ENCODE measurements at places on chromosomes 7 and 10.

GRCh38 chr7:111388912-111389311, 173.4 kb downstream of the IMMP2L start:
- DNase-seq: no peak

DNA sequence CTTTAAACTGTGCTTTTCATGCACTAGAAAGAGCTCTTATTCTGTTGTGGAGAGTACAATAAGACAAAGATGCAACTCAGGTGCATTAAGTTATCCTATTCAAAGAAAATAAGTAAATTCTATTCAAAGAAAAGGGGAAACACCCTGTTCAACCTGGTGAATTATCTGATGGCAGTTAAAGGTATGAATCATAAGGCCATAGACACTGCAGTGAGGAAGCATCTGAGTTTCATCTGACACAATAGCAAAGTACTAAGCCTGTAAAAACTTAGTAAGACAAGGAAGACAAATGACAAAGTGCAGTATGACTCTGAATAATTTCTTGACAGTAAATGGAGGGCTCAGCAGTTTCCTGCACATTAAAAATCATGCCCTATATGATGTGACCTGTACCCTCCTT, 91.0 kb upstream of the LRRTM3 start:
- DNase-seq: no peak

DNA sequence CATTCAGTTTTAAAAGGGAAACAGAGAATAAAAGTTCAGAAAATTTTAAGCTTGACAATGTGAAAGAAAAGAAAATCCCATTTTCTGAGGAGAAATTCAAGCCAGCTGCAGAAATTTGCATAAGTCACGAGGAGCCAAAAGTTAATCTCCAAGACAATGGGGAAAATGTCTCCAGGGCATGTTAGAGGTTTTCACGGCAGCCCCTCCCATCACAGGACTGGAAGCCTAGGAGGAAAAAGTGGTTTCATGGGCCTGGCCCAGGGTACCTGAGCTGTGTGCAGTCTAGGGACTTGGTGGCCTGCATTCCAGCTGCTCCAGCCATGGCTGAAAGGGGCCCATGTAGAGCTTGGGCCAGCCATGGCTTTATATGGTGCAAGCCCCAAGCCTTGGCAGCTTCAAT, 59.6 kb upstream of the NXPH1 start:
- DNase-seq: no peak

DNA sequence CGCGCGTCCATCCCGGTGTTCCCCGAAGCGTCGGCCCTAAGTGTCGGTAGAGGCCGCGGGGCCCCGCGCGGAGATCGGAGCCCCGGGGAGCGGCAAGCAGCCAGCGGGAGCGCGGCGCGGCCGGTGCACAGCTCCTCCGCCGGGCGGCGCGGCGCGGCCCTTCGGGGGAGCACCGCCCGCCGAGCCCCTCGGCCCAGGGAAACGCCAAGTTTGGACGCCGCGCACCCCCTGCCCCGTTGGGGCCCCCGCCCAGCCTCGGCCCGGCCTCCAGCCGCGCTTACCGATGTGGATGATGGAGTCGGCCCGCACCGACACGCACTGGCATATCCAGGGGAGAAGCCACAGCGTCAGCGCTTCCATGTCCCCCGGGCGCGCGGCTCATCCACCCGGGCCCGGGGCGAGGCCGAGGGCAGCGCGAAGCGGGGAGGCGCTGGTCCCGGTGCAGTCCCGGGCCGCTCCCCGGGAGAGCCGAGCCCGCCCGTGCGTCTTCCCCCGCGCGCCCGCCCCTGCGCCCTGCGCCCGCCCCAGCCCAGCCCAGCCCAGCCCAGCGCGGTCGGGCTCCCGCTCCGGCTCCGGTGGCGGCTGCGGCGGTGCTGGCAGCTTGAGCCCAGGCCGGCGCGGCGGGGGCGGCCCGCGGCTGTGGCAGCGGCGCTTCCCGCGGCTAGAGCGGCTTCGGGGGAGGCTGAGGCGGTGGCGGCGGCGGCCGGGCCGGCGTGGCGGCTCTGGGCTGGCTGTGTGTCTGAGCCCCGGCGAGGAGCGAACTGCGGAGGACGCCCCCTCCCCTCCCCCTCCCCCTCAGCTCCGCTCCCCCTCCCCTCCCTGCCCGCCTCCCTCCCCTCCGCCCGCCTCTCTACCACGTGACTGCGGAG, at the start of gene GRID1:
TSS of gene GRID1 (minus strand) at position 763 of the 869 bp plus-strand sequence.
- no peak for DNase-seq

DNA sequence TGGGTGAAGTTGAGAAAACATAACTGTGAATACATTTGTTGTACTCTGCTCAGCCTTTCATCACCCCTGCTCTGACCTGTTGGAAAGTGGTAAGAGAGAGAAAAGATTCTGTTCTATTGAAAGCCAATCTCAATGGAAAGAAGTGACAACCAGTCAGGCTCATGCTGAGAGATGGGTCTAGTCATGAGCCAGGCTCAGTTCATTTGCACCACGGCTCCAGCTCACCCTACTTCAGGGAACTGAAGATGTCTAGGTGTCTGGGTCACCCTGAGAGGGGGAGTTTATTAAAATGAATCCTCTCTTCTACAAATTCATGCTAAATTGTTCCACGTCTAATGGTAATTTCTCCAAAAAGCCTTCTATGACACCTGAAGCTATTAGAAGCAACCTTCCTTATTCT, 12.1 kb upstream of the FAS start:
- no peak for DNase-seq

DNA sequence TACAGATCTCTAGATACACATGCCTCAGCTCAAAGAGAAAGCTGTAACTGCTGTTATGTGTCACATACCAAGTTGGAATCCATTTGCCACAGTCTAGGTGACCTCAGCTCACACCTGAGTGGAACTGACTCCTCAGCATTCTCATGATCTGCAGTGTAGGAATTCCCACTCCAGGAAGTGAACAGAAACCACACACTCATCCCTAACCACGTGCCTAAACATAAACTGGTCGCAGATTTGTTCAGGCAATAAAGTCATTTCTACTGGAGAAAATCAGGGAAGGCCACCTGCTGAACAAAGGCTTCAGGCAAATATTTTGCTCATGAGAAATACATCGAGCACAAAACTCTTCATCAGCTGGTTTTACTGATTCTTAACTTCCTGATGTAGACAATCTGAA, 23.0 kb upstream of the ZMYND11 start:
- DNase-seq: no peak

GRCh38 chr7:100220586-100221230, 959 bp downstream of the PVRIG start:
- no peak for DNase-seq

- DNase-seq: no peak
Observed at GRCh38 chr7:50463035-50463434, 12.9 kb upstream of the FIGNL1 start.

DNA sequence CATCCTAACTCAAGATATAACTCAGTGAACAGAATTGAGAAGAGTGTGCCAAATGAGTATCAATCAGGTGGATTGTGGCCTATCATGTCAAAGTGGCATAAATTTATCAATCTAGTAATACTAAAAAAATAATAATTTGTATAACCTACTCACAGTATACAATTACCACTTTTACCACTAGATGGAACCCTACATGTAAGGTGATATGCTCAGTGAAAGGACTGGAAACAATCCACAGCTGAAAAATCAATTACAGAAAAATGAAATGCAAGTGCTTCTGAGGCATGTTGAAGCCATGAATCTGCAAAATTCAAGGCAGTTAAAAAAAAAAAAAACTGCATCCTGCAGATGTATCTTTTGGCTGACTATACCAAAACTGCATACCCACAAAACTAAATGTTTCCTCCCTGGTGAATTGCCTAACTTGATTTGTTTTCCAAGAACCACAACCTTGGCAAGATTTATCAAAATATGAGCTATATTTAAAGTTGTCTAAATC, 13.9 kb downstream of the ARHGAP19 start:
- DNase-seq: peak; percentile 87

DNA sequence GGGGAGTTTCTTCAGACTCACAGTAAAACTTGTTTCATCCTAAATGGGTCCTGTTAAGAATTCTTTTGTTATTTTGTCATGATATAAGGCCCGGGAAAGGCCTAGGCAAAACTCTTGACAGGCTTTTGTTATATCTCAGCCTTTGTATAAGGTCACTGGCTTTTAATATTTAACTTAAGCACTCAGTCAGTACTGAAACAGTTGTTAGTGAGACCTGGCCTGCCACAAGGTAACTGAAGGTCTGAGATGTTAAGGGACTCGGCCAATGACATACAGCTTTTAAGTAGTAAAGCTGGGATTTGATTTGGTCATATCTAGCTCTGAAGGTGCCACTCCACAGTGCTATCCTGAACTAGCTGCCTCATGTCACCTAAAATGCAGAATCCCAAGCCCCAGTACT, 57.2 kb upstream of the STEAP4 start:
- DNase-seq: no peak

- DNase-seq: no peak
Observed at GRCh38 chr10:3363311-3364045, 190.9 kb upstream of the PITRM1 start.

GRCh38 chr7:127619681-127620405, 1.9 kb upstream of the PAX4 start:
- no peak for DNase-seq
